NAMALWA (cell line): ENCODE measurements at places on chromosomes 5 and 9.

DNA sequence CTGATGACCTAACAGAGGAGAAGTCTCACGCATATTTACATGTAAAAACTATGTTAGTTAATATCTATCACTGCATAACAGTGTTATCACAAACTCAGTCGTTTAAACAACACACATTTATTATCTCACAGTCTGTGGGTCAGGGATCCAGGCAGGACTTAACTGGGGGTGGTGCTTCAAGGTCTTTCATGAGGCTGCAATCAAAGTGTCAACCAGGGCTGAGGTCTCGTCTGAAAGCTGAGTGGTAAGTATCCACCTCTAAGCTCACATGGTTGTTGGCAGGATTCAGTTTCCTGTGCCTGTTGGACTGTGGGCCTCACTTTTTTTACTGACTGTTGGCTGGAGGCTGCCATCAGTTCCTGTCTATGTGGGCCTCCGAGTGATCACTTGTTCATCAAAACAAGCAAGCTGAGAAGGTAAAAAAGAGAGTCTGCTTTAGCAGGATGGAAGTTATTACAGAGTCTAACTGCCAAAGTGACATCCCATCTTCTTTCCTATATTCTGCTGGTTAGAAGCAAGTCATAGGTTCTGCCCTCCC is 188.6 kb downstream of the CARTPT start:
- no peak for DNase-seq

GRCh38 chr9:131853434-131853833 is 113.6 kb upstream of the RAPGEF1 start:
- no peak for DNase-seq

- DNase-seq: no peak
Measured at GRCh38 chr5:74594137-74595040, 46.1 kb downstream of the ENC1 start.

DNA sequence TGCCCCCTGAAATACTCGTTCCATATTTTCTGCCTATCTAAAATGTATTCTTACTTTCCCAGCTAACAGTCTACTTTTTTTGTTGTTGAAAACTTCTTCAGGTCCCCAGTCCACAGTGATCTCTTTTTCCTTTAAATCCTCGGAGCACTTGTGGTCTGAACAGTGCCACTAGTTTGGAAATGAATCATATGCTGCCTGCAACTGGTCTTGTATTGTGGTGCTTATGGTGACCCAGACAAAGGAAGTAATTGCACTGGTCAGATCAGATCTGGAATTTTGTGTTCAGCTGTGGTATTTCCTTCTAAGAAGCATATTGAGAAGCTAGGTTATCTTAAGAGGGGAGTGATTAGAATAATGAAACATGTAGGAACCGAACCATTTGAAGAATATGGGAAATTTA is 2.9 kb downstream of the UNC13B start:
- no peak for DNase-seq

DNA sequence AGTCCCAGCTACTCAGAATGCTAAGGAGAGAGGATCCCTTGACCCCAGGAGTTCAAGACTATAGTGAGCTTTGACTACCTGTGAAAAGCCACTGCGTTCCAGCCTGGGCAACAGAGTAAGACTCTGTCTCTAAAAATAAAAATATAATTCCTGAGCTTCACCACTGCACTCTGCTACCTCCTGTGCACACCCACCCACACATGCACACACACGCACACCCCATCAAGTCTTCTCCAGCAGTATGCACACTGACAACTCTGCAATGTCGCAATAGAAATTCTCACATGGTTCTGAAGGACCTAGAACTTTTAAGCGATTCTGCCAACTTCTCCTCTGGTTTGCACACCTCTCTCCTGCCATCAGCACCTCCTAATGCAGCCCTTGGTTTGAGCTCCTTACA is 47.5 kb upstream of the FAT2 start:
- no peak for DNase-seq

DNA sequence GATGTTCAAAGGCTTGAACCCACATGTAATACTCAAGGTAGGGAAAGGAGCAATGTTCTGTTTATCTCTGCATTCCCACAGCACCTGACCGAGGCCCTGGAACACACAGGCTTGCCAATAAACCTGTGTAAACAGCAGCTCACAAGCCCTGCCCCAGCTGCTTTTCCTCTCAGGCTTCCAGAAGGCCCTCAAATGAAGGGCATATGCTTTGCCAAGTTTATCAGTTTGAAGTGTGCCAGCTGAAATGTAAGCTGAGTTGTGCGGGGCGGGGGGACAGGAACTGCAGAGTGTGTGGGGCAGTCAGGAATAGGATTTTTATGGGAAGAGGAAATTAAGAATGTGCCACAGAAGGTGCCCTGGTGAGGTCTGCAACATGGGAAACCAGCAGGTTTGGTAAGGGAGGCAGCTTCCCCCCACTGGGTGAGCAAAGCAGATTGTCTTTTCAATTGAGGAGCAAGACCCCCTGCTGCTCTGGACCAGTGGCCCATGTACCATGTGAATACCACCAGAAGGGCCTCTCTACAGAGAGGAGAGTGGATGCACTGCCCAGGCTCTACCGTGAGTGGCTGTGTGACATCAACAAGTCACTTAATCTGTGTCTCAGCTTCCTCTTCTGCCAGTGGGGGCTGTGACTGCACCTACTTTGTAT is 194.8 kb downstream of the SPOCK1 start:
- no peak for DNase-seq

DNA sequence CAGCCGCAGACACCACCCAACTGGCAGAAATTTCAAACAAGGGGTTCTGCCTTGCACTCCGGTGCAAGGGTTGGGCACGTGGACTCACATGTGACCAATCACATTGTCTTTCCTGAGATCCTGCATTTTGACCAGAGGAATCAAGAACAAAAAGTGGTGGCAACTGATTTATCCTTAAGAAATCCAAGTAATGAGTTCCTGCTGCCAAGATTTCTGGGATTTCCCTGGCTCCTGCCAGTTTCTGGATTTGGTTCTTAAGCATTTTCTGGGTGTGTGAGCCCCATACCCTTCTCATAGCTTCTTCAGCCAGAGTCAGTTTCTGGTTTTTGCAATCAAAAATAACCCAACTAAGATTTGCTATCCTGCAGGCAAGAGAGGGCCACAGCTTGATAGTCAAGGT is 17.4 kb upstream of the KCNIP1 start:
- no peak for DNase-seq

DNA sequence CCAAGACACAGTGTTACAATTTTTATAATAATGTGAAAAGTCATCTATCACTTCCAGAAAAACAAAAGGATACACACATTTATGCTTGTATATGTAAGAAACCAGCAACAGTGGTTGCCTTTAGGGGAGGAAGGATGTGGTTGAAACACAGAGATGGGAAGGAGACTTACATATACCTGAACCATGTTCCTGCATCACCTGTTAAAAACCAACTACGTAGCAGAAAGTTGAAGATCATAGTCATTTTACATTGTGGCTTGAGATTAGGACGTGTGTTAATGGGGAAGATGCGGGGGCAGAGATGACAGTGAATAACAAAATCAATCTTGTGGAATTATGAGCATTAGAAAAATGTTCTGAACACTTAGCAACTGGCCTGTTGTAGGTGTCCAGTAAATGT is 307.3 kb downstream of the MLLT3 start:
- no peak for DNase-seq

DNA sequence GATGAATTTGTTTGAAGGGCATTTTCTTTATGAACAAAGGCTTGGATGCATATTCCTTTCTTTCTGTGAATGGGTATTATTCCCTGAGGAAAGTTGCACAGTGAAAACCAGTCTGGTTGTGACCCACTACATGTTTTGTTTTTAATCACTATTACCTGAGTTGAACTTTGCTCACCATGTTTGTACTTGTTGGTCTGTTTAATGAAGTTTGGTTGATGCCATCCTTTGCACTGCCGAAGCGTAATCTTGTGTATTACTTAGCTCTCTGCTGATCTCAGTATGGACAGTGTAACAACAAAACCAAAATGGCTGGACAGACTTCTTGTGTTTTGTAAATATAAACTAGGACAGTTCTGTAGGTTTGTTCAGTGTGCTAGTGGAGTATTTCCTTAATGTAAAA is 38.1 kb downstream of the UGCG start:
- DNase-seq: no peak

DNA sequence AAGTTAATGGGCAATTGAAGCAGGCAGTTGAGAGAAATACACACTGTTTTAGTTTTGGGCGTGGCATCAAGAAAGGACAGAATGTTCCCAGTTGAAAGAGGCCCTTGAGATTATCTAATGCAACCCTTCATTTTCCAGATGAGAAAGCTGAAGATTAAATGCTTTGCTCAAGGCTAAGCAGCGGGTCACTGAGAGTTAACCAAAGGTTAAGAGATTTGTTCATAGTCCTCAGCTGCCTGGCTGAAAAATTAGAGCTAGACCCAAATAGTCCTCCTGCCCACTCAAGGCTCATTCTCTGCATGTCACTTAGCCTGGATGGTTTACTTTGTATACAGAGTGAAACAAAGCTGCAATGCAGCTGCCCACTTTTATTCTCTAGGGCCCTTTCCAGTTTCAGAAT is 46.7 kb upstream of the MAMDC2 start:
- DNase-seq: no peak

GRCh38 chr5:141040771-141041426 is 10.3 kb upstream of the PCDHB1 start:
- peak; percentile 92 for DNase-seq

DNA sequence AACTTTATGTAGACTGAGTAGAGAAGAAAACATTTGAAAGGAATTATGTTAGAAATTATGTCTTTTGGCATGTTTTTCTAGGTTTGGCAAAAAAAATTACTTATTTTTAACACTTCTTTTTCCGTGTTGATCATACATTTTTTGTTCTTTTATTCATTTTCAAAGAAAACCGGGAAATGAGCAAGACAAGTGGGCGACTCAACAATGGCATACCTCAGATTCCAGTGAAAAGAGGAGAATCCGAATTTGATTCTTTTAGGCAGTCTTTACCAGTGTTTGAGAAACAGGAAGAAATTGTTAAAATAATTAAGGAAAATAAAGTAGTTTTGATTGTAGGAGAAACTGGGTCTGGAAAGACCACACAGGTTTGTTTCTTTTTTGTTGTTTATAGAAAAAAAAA is 12.9 kb downstream of the YTHDC2 start:
- no peak for DNase-seq

- DNase-seq: no peak
Measured at GRCh38 chr5:44384816-44385215, 4.4 kb downstream of the FGF10 start.

- no peak for DNase-seq
Measured at GRCh38 chr9:97553141-97553540, 51.7 kb downstream of the TMOD1 start.

- DNase-seq: no peak
Measured at GRCh38 chr9:125547368-125547767, 159.6 kb downstream of the MAPKAP1 start.

GRCh38 chr9:131661568-131662288 is 78.1 kb downstream of the RAPGEF1 start:
- DNase-seq: peak; percentile 68

- DNase-seq: no peak
Measured at GRCh38 chr9:129070696-129071525, 10.0 kb upstream of the DOLPP1 start.

- DNase-seq: no peak
Measured at GRCh38 chr5:168885324-168886120, 306.4 kb upstream of the PANK3 start.

DNA sequence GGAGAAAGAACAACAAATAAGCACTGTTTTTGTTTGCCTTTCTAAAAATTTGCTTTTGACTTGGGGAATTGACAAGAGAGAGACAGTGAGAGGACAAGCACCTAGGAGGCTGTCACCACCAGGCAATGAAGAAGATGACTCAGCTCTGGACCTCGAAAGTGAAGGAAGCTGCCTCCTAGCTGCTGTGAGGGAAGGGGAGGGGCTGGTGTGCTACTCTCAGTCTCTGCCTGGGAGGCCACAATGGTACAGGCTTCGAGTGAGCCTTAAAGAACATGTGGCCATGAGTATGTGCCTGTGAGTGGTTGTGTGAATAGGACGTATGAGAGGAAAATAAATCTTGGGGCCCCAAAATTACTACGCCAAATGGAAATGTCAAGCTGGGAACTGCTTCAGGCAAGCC is 7.1 kb upstream of the PLK2 start:
- no peak for DNase-seq

GRCh38 chr5:161314033-161314432 is 232.5 kb downstream of the GABRB2 start:
- no peak for DNase-seq

DNA sequence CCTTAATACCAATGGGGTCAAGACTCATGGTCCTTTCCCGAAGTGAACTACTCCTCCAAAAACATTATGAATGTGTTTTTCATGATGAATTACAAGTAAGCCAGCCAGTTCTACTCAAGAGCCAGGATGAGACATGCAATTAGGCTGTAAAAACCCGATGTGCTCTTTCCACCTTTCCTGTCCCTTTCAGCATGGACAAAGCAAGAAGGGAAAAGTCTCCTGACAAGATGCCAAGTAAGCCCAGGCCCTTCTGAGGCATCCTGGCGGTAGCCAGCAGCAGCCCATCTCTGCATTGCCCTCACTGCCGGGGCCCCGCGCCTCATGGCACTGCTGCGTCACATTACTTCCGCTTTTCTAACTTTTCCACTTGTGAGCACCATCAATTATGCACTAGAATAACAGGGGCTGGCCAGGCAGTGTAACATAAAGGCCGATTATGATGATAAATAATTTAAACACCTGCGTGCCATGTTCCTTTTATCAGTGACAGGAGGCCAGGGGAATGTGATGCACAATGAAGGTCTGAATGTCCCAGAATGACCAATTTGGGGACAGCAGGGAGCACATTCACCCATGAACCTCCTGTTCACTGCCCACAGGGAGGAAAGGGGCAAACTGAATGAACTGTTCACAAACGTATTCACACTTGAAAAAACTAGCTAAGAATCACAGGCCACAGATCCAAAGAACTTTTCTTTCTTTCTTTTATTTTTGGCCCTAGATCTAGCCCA is 37.4 kb downstream of the EFNA5 start:
- no peak for DNase-seq
